ENCODE measurements at places on chromosomes 4 and X.

DNA sequence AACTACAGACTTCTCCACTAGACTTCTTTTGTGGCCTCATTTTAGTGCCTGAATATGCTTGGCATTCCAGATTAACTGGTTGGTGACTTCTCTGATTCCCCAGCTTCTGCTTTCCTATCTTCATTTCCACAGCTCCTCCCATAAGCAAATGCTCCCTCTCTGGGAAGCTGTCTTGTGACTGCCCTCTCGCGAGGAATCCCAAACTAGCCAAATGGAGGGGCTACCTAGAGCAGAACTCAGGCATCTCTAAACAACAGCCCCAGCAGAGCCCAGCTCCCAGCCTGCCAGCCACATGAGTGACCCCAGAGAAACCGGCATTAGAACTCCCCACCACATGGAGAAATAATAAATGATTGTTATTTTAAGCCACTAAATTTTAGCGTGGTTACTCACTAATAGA is 7.6 kb upstream of the VEGFD start:
- DNase-seq: no peak

DNA sequence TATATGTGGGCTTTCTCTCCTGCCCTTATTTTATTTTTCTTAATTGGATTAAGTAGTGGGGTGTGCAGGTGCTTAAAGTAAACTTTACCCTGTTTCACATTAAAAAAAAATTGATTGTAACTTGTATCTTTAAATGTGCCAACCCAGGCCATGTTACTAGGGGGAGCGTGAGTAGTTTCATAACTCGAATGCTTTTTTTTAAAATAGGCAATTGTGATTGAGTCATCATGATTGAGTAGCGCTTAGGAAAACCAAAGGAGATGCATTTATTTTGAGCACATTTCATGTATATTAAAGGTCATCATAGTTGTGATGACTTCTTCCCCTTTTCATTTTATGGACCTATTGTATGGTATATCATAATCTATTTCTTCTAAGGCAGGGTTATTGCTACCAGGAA is 32.2 kb downstream of the GPAT3 start:
- no peak for DNase-seq

DNA sequence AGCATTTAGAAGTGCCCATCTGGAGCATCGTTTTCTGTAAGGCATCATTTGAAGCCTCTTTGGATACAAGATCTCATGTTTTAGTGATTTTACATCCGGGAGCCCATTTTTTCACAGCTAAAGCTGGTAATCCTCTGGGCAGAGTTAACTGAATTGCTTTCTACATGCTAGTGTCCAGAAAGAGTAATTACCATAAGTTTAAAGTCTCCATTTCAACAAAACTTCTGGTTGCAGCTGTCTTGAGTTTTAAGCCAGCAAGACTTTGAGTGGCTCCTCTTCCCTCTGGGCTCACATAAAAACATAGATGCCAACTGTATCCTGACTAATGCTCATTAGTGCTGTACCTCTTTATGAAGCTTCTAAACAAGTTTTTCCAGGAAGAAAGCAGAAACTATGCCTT is 65.4 kb downstream of the GPRIN3 start:
- DNase-seq: no peak

DNA sequence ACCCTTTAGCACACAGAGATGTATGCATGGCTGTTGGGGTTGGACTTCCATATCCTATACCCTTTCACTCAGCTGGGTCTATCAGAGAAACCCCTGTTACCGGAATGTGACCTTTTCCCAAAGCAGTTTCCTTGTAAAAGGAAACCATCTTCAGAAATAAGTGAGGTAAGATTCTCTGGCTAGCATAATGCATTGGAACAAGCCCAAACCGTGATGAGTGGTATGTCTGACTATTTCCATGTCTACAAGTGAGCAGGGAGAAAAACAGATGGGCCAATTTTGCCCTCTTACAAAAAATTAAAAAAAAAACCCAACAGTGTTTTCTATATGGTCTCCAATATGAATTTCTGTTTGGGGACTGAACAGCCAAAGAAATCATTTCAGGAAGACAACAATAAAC is 283.9 kb downstream of the SMARCA1 start:
- no peak for DNase-seq

DNA sequence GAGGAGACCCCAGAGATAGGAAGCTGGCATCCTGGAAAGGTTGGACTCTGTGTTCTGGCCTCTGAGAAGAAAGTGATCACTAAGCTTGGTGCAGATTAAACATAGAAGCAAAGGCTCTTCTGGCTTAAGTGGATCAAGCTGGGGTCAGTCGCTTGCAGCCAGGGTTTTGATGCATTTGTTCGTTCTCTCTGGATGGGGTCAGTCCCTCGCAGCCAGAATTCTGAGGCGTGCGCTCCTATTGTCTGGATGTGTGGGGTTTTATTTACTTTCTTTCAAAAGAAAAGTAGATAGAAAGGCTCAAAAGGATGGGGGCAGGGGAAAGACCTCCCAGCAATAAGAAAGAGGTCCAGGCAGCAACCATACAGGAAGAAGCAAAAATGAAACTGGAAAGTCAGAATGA is 152.6 kb downstream of the DHRSX start:
- DNase-seq: no peak

- DNase-seq: no peak
Measured at GRCh38 chrX:102138064-102138463, 4.2 kb downstream of the TCEAL6 start.

DNA sequence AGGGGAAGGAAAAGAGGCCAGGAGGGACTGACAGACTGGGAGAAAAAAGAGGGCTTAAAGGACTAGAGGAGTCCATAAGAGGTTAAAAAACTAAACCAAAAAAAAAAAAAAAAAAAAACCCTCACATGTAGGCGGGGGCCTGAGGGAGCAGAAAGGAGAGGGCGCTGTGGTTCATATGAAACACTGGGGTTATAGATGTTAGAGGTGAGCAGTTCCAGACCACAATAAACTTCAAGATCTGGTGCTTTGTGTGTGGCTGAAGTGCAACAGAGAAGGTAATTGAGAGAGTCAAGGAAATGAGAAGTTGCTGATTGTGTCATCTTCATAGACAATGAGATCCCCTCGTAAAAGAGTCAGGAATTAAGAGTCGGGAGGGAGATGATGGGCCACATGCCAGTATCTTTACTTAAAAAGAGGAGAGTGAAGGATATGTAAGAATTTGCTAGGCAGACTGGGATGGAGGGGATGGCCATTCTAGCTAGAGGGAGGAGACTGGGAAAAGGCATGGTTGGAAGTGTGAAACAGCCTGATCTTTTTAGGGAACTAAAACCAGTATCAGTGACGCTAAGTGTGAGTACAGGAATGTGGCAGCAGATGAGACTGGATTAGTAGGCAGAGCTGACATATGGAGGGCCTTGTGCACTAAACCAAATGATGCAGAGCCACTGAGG is 18.4 kb upstream of the OGT start:
- no peak for DNase-seq
